ENCODE measurements at places on chromosomes 2 and 18.
A peak's percentile ranks its signal among the peaks of the same experiment; 100 is the strongest.

DNA sequence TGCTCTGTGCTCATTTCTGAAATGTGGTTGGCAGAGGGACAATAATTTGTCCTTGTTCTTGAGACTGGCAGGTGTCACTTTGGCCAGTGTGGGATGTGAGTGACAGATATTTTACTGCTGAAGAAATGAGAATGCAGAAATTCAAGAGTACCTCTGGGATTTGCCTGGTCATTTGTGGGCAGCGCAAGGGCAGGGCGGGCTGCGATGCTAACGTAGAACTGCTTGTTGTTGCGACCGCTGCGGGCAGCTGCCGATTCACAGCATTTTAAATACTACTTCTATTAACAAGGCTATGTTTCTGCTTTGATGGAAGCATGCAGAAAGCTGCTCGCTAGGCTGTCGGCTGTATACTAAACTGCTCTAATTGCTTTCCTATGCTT is 268.6 kb downstream of the FIGN start:
- DNase-seq: no peak

GRCh38 chr2:238793306-238793705 is 54.6 kb upstream of the TWIST2 start:
- no peak for DNase-seq

- no peak for DNase-seq
These were observed 819.6 kb downstream of the RNF144A start for GRCh38 chr2:7736646-7737305.

- no peak for DNase-seq
These were observed 239.1 kb downstream of the FAM210A start for GRCh38 chr18:13487237-13487636.

DNA sequence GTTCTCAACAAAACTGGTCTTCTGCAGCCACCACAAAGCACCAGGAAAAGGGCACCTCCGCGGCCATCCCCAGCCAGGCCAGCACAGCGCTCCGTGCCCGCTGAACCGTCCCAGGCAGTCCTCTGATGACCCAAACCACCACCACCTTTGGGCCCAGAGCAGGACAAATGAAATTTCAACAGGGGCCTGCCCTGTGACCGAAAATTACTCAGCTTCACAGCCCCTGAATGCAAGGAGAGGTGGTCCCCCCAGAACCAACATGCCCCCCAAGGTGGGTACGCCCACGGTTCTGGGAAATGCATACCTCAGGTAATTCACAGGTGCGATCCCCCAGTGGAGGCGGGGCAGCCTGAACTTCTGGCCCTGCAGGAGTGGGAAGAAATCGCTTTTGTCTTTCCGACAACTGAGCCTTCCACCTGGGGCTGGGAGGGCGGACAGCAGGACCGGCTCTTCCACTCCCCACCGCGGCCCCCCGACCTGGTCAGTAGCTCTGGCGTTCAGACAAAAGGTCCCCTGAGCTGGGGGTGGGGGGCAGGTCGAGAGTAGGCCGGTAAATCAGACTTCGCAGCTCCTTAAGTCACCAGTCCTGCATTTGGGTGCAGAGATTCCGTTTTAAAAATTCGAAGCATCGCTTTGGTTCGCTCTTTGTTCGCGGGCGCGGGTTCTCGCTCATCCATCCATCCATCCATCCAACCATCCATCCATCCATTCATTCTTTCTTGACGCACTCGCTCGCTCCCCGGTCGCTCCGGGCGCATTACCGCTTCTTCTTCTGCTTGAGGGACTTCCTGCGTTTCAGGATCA is 1.4 kb downstream of the ARL4C start:
- peak; percentile 40 for DNase-seq

DNA sequence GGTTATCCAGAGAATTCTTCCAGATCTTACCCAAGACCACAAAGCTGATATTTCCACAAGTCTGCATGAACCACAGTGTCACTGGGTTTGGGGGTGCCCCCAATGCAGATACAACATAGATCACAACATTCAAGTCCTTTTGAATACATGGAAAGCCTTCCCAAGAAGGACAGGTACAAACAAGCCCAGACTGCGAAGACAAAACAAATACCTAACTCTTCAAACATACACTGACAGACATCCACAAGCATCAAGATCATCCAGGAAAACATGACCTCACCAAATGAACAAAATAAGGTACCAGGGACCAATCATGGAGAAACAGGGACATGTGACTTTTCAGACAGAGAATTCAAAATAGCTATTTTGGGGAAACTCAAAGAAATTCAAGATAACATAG is 93.1 kb downstream of the MDH1 start:
- no peak for DNase-seq

GRCh38 chr2:99597616-99598015 is 107.8 kb upstream of the REV1 start:
- DNase-seq: no peak

GRCh38 chr2:43559391-43560230 is 36.2 kb downstream of the THADA start:
- DNase-seq: no peak

- peak; percentile 37 for DNase-seq
These were observed 42.6 kb upstream of the HPCAL1 start for GRCh38 chr2:10260130-10260529.

GRCh38 chr2:82781176-82781915 is 1677.7 kb downstream of the SUCLG1 start:
- no peak for DNase-seq

DNA sequence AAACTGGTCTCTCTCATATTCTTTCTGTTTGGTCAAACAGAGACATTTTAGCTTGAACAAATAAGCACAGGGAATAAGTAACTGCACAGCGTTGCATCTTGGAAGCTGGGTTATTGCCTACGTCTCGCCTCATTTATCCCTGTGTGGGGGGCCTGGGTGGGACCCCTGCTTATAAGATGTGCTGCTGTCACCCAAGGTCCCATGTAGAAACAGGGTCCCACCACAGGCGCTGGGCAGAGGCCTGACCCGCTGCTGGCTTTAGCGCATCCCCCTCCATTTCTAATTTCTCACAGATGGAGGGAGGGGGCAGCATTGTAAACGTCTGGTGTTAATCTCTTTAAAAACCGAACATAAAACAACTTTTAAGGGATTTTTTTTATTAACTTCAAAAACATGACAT is 207.8 kb downstream of the HDAC4 start:
- no peak for DNase-seq

DNA sequence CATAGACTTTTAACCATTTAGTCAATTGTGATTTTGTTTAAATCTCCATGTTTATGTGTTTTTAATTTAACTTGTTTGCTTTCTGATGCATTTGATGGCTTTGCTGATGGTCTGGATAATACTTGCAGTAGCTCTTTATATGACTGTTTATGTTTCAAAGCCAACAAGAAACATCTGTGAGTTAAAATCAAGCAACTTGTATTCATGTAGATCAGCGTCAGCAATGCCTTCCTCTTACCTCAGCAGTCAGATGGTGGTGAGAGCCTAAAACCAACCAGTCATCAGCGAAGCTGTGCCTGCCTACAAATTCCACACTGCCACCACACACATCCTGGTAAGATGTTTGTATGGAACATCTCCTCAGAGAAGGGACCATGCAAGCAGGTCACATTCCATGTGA is 231.9 kb downstream of the PTGR3 start:
- no peak for DNase-seq

- DNase-seq: no peak
These were observed 251.7 kb downstream of the PHLPP1 start for GRCh38 chr18:62967089-62967488.

GRCh38 chr2:105786231-105787230 is 41.8 kb downstream of the NCK2 start:
- DNase-seq: no peak

DNA sequence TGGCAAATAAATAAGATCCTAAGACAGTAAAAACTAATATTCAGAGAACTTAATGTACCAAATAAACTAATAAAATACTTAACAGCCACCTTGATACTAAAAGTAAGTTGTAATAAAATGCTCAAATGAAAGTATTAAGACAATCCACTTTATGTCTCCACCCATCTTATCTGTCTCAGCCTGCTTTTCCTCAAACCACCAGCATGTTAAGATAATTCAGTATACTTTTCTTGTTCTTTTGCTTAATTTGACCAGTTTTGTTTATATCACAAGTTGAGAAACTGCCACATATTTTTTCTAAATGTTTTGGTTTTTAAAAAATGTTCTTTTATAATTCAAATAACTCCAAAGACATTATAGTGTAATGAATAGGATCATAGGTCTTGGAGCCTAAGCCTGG is 142.0 kb downstream of the MBD5 start:
- no peak for DNase-seq

DNA sequence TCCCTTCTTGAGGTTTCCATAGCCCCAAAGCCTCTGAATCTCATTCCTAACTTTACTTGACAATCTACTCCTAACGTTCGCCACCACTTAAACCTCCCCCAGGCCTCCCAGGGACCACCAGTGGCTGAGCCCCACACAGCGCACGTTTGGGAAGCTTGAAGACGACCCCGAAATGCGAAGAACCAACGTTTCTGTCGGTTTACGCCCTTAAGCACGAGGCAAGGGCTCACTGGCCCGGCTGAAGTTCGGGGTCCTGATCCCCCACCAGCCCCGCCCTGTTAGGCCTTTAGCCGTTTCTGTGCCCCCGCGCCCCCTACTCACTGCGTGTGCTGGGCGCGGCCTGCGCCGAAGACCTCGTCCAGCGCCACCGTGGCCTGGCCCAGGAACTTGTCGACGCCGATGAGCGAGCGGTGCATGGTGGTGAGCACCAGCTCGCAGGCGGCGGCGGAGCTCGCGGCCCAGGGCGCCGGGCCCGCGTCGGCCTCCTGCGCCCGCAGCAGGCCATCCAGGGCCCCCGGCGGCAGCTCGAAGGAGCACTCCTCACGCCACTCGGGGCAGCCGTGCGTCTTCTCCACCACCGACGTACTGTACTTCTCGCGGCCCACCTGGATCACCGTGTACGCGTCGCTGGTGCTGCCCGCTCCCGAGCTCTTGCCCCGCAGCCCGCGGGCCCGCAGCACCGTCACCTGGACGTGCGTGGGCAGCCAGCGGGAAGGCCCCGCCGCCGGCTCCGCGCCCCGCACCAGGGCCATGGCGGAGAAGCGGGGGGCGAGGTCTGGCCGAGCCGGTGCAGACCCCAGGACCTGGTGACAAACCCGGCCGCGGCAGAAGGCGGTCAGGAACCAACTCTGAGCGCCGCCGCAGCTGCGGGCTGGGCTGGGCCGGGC is 479 bp downstream of the RAB11FIP5 start:
- DNase-seq: peak; percentile 57

DNA sequence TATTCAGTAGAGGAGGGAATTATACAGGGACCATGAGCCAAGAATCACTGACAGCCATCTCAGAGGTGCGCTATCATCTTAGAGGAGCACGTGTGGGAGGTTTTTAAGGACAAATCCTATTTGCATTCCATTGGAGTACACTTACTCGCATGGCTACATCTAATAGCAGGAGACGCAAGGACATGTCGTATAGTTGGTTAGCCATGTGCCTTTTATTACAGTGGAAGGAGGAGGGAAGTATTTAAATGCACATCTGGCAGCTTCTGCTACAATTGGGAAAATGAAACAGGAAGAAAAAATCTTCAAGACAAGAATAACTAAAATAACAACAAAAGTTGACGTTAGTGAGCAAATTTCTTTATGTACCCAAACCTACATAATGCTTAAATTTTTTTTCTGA is 86.5 kb upstream of the UGP2 start:
- no peak for DNase-seq

DNA sequence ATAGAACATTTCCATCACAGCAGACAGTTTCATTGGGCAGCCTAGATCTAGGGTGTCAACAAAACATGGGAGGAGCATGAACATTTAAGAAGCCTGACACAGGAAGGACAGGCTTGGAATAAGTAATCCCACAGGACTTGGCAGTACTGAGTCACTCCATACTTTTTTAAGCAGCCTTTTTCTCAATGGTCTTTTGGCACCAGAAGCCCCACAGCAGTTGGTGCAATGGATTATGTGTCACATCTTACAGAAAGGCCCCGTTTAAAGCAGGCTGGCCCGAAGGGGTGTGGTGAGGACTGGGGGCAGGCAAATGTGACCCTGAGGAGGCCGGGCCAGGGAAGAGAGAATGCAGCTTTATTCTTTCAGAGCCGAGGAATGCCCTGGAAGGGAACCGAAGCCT is 26.6 kb downstream of the SPTBN1 start:
- no peak for DNase-seq

GRCh38 chr18:79873449-79874110 is 75.8 kb downstream of the KCNG2 start:
- no peak for DNase-seq

DNA sequence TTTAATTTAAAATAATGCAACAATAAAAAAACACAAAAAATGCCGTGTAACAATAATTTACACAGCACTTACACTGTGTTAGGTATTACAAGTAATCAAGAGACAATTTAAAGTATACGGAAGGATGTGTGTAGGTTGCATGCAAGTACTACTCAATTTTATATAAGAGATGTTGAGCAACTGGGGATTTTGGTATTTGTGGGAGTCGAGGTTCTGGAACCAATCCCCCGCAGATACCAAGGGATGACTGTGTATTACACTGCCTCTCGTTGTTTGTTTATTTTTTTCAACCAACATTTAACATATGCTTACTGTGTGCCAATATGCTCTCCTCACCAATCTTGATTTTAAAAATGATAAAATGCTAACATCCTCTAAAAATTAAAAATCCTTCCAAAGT is 24.8 kb downstream of the MAP3K2 start:
- no peak for DNase-seq

GRCh38 chr2:105428387-105429018 is 29.7 kb upstream of the FHL2 start:
- DNase-seq: no peak

DNA sequence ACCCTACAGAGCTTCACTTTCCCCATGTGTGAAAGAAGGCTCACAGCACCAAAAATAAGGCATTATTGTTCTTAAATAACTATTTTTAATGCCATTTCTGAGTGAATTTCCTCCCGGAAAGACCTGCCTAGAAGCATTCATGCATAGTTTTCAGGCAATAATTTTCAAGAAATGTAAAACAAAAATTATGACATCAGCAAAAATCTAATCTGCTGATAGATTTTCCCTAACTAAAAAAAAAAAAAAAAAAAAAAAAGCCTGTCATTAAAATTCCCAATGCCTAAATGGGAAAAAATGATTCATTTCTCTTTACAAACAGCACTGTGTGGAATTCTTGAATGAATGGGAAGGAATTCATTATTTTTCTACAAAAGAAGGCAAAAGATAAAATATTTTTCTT is 35.4 kb downstream of the ABCB11 start:
- DNase-seq: no peak

GRCh38 chr2:54569745-54570301 is 113.7 kb downstream of the SPTBN1 start:
- DNase-seq: no peak

DNA sequence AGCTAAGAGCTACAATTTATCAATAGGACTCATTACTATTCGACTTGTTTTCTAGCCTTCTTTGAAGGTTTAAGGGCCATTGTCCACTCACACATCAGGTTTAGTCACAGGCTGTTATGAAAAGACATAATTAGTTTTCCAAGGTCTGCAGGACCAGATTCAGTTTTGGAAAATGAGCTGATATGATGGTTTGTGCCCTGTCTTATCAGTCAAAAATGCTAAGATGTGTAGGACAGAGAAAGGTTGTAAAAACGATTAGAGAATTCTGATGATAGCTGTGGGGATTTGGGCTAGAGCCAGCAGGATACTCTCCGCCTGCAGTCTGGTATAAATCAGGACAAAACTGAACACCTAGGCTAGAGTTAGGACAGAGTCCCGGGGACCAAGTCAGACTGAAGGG is 213.3 kb downstream of the LRRTM1 start:
- DNase-seq: no peak

All from NCI-H146 (cell line).